ENCODE measurements at places on chromosomes 6 and 20. TPM values are rescaled to one million over a fixed set of nuclear protein-coding genes. Genes with fewer than 3 reads are reported as not detected.

The SPTLC3 gene
- polyA plus RNA-seq: 1.6 TPM

The PMEPA1 gene
- 12.6 TPM for polyA plus RNA-seq

DNA sequence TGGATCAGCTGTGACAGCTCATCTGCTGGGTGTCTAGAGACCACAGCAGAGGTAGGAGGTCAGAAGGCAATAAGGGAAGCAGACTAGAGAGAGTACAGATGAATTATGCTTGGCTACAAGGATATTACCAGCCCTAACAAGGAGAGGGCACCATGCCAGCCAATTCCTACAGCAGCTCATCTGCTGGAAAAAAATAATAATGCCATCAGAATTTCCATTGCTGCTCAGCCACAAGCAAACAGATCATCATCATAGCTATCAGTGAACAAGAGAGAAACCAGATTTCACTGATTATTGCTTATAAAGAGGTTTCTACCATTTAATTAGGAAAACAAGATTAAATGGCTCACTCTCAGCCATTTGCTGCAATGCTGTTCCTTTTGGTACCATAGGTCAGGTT is 66.5 kb downstream of the PSMG4 start:
- no peak for DNase-seq

DNA sequence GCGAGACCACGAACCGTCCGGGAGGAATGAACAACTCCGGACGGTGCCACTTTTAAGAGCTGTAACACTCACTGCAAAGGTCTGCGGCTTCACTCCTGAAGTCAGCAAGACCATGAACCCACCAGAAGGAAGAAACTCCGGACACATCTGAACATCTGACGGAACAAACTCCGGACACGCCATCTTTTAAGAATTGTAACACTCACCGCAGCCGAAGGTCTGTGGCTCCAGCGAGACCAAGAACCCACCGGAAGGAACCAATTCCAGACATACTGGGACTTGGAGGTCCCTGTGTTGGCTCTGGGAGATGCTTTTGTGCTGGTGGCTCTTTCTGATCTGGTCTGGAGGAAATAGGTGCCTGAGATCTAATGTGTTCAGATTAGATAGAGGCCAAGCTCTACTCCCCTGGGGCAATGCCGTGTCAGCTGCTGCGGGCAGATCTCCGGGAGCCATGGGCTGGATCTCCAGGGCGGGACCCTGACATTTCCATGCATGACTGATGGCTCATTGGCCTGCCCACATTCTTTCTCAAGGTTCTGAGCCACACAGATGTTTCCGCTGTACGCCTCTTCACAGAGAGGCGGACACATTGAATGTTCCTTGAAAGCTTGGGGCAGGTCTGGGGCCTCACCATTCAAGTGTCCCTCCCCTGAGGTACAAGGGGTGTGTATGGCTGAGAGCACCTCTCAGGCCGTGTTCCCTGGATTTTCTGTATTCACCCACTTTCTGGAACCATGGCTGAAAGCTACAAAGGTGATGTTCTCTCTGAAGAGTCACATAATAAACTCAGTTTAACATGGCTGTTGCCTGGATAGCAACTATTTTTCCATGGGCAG is 29.3 kb downstream of the GMPR start:
- no peak for DNase-seq

The KIAA0408 gene
- polyA plus RNA-seq: 0.39 TPM

DNA sequence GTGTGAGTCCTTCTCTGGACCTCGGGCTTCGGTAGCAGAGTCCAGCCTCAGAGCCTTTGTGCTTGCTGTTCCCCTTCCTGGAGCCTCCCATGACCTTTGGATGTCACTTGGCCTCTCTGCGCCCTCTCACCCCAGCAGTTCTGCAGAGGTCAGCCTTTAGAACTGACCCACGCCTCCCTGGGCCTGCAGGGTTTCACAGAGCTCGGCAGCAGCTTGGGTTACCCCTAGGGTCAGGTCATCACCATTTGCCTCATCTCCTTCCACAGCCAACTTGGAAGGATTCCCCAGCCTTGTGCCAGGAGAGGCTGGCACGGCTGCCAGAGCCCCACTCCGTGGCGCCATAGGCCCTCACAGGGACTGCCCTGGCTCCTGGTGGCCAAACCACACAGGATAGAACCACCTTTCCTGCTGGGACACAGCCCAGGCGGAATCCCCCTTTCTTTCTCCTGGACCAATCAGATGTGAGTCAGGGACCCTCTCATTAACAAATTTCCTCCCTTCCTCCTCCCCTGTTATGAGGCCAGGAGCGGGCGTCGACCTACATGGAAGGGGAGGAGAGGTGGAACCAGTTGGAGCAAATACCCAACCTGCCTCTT is 13.9 kb upstream of the SIRPA start:
- DNase-seq: no peak

DNA sequence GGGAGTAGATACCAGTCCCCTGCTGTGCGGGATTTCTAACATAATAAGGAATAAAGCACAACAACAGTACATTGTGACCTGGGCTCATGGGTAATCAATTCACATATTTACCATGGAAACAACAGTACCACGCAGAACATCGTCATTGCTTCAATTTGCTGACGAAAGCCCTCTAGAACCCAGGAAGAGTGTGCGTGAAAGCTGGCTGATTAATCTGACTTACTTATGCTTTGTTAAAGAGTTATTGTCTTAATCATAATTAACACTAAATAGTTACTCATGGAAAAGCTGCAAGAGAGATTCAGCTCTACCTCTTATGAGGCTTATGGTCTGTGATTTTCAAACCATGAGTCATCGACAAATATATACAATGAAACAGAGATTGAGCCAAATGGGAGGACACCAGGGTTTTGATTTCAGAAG is 644.3 kb upstream of the AGPAT4 start:
- DNase-seq: no peak

- DNase-seq: no peak
Measured at GRCh38 chr20:62549029-62549428, 73.2 kb upstream of the GATA5 start.

GRCh38 chr6:2125158-2125557 is 120.2 kb downstream of the GMDS start:
- DNase-seq: no peak

GRCh38 chr20:45336530-45337366 is 11.5 kb downstream of the SDC4 start:
- no peak for DNase-seq

DNA sequence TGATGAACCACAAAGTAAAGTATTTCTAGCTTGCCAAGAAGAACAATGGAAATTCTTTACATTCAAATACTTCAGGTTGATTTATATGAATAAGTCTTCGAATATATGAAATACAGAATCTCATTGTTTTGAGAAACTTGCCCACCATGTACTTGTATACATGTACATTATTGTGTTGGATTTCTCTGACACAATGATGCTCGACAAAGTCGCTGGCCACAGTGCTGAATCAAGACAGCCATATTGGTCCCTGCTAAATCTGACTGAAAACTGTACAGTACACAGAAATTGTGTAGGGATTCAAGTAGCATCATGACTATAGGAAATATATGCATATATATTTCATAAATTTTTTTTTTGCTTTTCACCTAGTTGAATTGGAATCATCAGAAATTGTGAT is 13.1 kb upstream of the LIN28B start:
- DNase-seq: no peak

- no peak for DNase-seq
Measured at GRCh38 chr6:116314878-116315277, 35.1 kb upstream of the TSPYL1 start.

- DNase-seq: no peak
Measured at GRCh38 chr20:15195378-15195777, 858.0 kb upstream of the FLRT3 start.

GRCh38 chr6:165376100-165376499 is 66.7 kb upstream of the C6orf118 start:
- DNase-seq: no peak

DNA sequence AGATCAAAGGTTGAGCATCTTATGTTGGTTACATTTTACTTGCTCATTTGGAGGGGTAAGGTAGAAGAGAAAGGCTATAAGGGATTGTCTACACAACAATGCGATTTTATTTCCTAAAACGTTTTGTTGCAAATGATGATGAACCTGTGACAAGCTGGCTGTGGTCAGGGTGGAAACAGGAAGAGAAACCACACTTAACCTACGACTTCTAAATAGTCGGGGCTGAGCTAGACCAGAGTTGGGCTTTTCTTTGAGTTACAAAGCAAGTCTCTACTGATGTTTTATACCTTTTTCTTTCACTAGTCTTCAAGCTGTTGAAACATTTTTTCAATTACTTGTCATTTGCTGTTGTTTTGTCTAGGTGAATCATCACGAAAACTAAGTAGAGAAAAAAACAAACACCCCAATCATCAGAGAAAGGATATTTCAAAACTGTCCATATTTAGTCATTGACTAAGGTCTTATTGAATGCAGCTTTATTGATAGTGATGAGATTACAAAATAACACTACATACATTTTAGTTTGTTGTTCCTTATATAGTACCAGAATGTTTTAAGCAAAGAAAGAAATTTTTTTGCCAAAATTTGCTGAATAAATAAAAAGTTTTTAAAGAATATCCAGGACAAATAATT is 18.0 kb downstream of the KLHL31 start:
- no peak for DNase-seq

- DNase-seq: peak; percentile 24
Measured at GRCh38 chr6:130365166-130366106, at the start of gene TMEM200A. Gene TMEM200A, plus strand, starts transcription at chr6:130366017. Its CDS starts 74,406 bp downstream, at chr6:130440423.

The SDHAF4 gene
- polyA plus RNA-seq: 7.4 TPM
